Sigmoid colon (tissue), 7 donors: ENCODE measurements at places on chromosomes 2 and 18. TPM values are rescaled to one million over a fixed set of nuclear protein-coding genes. Genes with fewer than 3 reads are reported as not detected.

DNA sequence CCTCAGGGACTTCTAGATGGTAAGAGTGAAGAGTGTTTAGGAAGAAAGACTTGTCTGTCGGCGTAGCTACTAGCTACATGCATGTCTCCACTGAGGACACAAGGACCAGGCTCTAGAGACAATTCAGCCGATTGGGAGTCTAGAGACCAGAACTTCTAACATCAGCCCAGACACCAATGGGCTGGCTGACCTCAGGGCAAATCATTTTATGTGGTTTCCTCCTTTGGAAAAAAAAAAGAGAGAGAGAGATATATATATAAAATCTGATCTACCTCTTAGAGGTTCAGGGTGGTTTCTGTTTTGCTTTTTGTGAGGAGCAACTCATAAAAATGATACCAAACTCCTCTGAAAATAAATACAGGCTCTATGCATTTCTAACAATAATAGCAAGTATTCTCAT is 212.8 kb downstream of the BCL2 start:
- H3K4me3 ChIP-seq: no peak overlapping the region
- no peaks in the 10 kb centered on the region for H3K27me3 ChIP-seq
- H3K36me3 ChIP-seq: no peaks in the 10 kb centered on the region
- no peak for DNase-seq
- peaks cover 9% of the 10 kb centered on the region for H3K4me1 ChIP-seq
- H3K27ac ChIP-seq: no peak overlapping the region

DNA sequence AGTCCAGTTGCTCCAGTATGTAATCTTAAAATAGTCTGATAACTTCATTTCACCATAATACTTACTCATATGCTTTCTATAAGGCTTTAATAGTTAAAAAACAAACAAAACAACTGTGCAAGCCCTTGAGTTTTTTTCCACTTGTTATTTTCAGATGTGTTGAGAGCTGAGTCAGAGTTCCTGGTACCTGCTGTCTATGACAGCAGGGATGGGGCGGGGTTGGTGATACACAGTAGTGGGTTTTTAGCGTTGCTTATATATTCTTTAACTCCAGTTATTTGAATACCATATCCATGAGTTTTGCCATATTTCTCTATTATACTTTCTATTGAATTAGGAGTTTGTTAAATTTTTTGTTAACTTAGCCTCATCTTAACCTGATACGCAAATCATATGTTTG is 5.0 kb downstream of the NAPG start:
- H3K4me1 ChIP-seq: no peaks in the 10 kb centered on the region
- H3K27me3 ChIP-seq: no peaks in the 10 kb centered on the region
- H3K27ac ChIP-seq: no peak overlapping the region
- no peak for DNase-seq
- H3K4me3 ChIP-seq: no peak overlapping the region

CHRND gene
- polyA plus RNA-seq: not detected

DNA sequence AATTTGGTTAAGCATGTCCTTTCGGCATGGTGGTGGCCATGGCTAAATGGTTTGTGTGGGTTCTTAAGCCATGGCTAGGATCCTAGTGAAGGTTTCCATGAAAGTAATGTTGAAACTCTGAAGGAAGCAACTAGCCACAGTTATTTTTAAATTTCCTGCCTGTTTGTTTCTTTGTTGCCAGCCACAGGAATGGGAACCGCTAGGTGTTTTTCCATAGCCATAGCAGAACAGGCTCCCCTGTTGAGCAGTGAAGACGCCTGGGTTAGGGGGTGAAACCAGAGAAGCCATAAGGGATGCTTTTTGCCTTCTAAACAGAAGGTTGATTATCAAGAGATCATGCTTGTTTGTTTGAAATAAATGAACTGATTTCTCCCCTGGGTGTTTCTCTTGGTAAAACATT is 60.1 kb upstream of the CHMP1B start:
- DNase-seq: no peak
- H3K27me3 ChIP-seq: no peaks in the 10 kb centered on the region
- H3K4me1 ChIP-seq: no peaks in the 10 kb centered on the region
- no peaks in the 10 kb centered on the region for H3K36me3 ChIP-seq
- no peak overlapping the region for H3K4me3 ChIP-seq

DNA sequence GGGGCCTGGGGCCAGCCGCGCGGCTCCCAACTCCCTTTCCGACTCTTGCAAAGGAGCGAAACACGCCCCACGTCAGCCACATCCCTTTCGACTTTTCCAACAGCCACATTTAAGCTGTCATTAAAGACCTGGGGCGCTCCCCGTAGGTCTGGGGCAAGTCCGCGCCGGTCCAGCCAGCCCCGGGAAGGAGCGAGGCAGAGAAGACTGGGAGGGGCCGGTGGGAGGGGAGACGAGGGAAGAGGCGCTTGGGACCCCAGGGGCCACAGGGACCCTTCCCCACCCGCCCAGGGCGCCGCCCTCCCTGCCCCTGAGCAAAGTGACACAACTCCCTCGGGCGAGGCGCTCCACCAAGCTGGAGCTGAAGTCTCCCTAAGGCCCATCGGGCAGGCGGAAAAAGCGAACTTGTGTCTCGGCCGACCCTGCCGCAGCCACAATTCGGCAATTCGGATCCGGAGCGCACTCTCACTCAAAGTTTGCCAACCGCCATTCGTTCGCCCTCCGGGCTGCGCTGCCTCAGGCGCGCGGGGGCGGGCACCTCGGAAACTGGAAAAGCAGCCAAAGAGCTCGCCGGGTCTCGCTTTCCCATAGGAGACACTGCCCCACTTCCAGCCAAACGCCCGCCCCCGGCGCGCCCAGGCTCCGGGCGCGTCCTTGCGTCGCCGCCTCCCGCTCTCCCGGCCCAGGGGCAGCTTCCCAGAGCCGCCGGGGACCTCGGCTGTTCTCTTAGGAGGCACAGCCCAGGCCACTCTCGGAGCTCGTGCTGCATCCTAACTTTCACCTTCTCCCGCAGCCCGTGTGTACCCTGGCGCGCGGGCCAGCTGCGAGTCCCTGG is 1.1 kb upstream of the KCTD1 start:
- H3K4me1 ChIP-seq: peaks cover 52% of the 10 kb centered on the region
